ENCODE measurements at places on chromosomes 2 and 18.

DNA sequence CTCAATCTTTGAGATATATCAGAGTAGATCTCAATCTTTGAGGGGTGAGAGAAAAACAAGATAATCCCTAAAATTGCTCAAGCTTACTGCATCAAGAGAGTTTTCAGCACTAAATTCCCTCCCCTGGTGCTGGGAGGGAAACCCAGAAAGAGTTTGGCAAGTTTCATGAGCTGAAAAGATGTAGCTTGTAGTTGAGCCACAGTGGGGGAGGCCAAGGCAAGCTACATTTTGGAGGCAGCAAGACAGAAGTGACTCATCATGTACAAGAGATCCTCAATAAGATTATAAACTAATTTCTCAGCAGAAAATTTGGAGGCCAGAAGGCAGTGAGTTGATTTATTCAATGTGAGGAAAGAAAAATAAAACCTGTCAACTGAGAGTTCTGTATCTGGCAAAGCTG lies 308.2 kb downstream of the PIEZO2 start:
- peak; percentile 60 for DNase-seq

DNA sequence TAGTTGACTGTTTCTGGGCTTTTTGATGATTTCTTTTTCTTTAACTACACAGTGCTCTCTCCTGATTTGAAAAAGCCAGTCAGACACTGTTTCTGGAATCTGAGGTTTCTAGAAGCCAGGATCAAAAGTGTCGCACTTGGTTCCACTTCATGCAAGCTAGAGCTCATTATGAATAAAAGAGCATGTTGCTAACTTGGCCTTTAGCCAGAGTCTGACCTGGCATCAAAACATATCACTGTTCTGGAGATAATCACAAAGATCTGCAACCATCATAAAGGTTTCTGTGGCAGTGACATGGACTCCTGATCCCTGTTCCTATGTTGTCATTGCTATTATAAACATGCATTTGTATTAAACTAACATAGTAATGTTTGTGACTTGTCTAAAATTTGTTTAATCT lies 76.1 kb upstream of the MAPRE2 start:
- DNase-seq, result no peak

- DNase-seq, result no peak
These were observed 187.9 kb upstream of the ZEB2 start for GRCh38 chr2:144707736-144708326.

GRCh38 chr2:201171259-201171814 lies 11.6 kb upstream of the CASP10 start:
- DNase-seq, result peak; percentile 34

GRCh38 chr2:128435576-128436478 lies 117.2 kb upstream of the HS6ST1 start:
- no peak for DNase-seq

DNA sequence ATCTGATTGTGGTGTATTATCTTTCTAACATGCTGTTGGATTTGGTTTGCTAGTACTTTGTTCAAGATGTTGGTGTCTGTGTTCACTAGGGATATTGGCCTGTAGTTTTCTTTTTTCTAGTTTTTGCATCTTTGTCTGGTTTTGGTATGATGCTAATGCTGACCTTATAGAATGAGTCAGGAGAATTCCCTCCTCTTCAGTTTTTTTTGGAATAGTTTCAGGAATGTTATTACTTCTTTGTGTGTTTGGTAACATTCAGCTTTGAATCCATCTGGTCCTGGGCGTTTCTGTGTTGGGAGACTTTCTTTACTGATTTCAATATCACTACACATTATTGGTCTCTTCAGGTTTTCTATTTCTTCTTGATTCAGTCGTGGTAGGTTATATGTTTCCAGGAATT lies 124.2 kb upstream of the EPB41L5 start:
- DNase-seq, result peak; percentile 67

DNA sequence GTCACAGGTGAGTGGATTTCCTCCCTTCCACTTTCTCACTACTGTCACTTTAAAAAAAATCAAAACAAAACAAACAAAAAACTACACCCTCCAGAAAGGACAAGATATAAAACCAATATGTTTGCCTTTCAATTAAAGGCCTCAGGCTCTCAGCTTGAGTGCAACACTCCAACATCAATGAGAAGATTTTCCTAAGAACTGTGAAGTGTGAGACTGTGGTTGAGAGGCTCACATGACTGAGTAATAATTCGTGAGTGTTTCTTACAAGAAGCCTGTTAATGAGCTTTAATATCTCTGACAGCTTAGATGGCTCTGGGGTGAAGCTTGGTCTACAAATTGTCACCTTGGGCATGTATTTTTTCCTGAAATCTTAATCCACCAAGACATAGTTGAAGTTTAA lies 216.1 kb downstream of the ETAA1 start:
- DNase-seq, result no peak

- DNase-seq, result peak; percentile 77
These were observed 63.5 kb upstream of the RASGRP3 start for GRCh38 chr2:33412920-33413319.

DNA sequence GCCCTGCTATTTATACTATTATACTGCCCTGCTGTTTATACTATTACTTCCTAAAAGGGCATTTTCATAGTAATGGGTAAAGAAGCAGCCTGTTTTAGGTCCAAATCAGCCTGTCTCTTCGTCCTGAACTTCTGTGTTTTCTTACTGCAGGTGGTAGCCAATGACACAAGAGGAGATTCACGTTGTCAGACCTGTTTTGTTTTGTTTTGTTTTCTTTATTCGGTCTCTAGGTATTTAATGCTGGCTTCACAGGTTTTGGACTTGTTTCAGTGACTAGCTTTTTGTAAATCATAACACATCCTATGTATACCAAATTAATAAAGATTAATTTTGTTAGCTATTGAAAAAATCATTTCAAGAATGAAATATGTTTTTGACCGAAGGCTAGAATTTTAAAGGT lies 116.4 kb downstream of the MAP3K20 start:
- no peak for DNase-seq
